T follicular helper cell (primary cell): ENCODE measurements at places on chromosomes 6 and 20.

DNA sequence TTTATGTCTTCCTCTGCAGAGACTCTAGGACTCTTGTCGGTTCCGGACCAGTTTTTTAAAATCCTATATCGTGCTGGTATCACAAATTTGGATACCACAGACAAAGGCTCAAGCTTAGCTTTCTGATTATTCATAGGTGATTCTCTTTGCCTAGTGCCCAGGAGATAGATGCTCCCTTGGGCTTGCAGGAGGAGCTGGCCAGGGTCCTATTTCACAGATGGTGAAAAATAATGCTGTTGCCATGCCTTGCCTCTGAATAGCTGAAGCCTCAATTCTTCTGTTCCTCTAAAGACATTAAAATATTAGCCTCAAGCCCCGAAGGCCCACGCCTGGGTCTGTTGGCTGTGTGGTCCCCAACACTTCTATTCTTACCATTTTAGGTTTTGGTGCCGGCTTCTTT, 123.9 kb upstream of the BACH2 start:
- DNase-seq, result no peak

DNA sequence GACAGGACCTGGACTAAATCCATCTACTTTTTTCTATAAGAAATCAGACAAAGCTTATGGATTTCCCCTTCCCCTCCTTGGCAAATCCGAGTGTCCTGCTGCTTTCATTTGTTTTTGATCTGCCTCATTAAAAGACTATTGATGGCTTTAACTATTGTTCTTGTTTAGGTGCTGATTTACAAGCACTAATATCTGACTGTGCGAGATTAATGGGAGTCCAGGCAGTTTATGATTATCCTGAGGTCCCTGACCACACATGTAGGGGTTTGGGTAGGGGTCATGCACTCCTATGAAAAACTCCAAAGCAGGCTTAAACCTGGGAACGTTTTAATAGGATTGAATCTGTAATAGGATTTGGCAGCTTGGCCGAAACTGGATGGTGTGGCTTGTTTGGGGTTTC, 317.5 kb upstream of the POU3F2 start:
- DNase-seq, result no peak

GRCh38 chr20:58416835-58417234, 27.8 kb downstream of the VAPB start:
- DNase-seq, result no peak

DNA sequence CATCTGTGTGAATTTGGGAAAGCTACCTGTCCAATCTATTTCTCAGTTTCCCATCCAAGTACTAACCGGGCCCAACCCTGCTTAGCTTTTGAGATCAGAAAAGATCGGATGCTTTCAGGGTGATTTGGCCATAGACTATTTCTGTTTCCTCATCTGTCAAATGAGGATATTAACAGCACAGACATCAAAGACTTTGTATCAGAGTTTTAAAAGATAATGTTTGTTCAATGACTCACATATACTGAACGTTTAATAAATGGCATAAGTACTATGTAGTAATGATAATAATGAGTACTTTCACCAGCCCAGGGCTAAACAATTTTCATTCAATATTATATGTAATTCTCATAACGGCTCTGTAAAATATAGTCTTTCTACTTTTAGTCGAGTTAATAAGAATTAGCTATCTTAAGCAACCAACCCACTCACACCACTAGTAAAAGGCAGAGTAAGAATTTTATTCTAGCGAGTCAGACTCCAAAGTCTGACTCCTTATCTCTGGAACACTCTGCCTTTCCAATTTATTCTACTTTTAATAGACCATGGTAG, 216.5 kb downstream of the ARHGAP18 start:
- DNase-seq, result no peak
